ENCODE measurements at places on chromosomes 13 and 19. TPM values are rescaled to one million over a fixed set of nuclear protein-coding genes. Genes with fewer than 3 reads are reported as not detected.

DAND5 gene
- total RNA-seq = not detected

FCAR gene
- total RNA-seq = 0.96 TPM

ERICH4 gene
- total RNA-seq = not detected

KLC3 gene
- total RNA-seq = not detected

FAM124A gene
- total RNA-seq = not detected

MYDGF gene
- total RNA-seq = 22.0 TPM

GRWD1 gene
- total RNA-seq = 21.7 TPM

ATP4B gene
- total RNA-seq = not detected

CGB5 gene
- total RNA-seq = not detected

ZNF813 gene
- 2.0 TPM for total RNA-seq

SOX1 gene
- not detected for total RNA-seq

FFAR1 gene
- not detected for total RNA-seq

ZNF566 gene
- 6.8 TPM for total RNA-seq

ERICH6B gene
- total RNA-seq = not detected

TEKTIP1 gene
- total RNA-seq = 5.7 TPM

TNFSF13B gene
- total RNA-seq = 1.6 TPM

CYTH2 gene
- 25.3 TPM for total RNA-seq

FGF22 gene
- 0.42 TPM for total RNA-seq

ARL11 gene
- total RNA-seq = 0.14 TPM

IGFL4 gene
- not detected for total RNA-seq

LGALS4 gene
- 3.1 TPM for total RNA-seq

STAP2 gene
- 1.8 TPM for total RNA-seq
